ENCODE measurements at places on chromosomes 6 and 20.

GRCh38 chr6:136643850-136644596 is 93.8 kb upstream of the MAP7 start:
- peak; percentile 74 for DNase-seq

DNA sequence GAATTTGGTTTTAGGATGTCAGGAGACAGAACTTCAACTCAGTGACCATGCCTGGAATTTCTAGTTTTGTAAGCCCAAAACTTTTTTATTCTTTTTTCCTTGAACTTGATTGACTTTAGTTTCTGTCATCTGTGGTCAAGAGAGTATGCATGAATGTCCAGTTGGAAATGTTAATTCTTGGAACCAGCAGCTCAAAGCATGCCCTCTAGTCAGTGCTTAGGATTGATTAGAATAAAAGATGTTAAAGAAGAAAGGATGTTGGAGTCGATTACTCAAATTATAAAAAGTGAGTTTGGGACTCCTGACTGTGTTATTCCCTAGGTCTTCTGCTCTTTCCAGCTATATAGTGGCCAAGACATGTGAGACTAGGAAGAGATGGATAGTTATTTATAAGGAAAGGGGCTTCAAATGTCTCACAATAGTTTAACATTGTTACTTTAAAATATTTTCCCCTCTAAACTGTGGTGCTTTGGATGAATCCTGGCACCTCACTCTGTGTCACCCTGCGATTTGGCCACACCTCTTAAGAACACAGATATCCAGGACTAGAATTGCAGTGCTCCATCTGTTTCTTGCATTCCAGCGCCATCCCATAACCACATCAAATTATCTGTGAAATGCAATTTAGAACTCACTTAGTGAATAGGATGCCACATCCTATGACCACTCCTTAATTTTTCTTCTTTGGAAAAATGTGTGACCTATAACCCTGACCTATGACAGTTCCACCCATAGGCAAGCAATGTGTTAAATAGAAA is 298.5 kb downstream of the EYA4 start:
- DNase-seq = no peak

DNA sequence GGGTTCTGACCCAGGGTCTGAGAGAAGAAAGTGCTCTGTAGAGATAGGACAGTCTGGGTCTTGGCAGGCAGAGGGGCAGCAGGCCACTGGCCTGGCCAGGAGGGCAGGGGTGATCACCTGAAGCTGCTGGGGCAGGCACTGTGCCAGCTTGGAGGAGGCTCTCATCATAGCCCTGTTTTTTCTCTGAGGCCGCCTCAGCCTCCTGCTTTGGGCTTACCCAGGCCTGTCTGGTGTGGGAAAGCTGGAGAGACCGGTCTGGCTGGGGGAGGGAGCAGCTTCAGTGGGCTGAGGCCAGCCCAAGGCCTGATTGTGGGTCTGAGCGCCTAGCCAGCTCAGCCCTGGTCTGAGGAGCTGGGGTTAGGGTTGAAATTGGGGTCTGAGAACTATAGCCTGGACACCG is 3.9 kb downstream of the LPIN3 start:
- no peak for DNase-seq

GRCh38 chr6:10033223-10033829 is 381.5 kb downstream of the TFAP2A start:
- DNase-seq = no peak

- DNase-seq = no peak
Measured at GRCh38 chr20:54123587-54124180, 50.1 kb downstream of the CYP24A1 start.

DNA sequence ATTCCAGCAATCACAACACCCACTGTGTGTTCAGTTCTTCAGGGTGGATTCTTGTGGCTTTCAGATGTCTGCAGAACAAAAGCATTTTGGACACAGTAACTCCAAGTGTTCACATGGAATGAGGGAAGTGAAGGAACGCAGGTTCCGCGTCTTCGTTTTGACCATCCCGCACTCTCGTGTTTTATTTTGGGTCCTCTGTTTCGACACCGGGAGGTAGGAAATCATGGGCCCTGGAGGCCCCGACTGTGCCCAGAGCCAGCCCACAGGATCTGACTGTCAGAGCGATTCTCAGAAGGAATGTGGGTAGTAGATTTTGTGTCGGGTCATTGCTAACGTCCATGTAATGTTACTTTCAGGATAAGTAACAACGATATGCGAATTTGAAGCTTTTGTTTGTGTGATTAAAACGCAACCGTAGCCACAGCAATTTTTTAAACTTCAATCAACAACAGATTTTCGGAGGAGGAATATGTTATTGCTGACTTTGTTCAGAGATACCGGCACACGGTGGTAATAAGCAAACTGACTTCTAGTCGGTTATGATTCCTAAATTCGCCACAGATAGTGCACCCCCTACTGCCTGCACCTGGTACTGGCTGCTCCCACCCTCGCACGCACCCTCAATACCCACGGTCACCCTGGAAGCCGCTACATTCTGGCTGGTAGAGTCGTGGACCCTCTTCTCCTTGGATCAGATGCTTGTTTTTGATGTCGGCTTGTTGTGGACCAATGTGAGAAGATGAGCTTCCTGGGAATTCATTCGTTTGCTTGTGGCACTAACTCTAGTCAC is 10.5 kb downstream of the NPEPL1 start:
- no peak for DNase-seq

DNA sequence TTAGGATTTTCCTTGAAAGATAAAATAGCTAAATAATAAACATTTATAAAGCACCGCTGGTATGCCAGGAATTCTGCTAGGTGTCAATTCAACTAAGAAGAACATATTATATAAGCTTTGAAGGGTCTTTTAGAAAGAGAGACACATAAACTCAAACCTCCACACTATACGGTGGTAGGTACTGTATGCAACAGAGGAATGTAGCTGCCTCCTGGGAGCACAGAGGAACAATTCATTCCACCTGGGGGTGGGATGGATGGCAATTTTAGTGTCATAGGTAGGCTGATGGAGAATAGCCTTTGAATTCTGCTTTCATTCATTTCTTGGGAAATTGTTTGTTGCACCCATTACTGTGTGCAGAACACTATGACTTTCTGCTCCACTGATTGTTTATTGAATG is 447.1 kb upstream of the MAP3K7 start:
- no peak for DNase-seq

Data from stimulated activated CD4-positive, alpha-beta T cell treated with anti-CD3 and anti-CD28 coated beads, Interleukin-1b, Interleukin-23, amount 100 ng/mL, for 1 hour (primary cell).